ENCODE measurements at places on chromosomes 3 and 15.
A peak's percentile ranks its signal among the peaks of the same experiment; 100 is the strongest.

DNA sequence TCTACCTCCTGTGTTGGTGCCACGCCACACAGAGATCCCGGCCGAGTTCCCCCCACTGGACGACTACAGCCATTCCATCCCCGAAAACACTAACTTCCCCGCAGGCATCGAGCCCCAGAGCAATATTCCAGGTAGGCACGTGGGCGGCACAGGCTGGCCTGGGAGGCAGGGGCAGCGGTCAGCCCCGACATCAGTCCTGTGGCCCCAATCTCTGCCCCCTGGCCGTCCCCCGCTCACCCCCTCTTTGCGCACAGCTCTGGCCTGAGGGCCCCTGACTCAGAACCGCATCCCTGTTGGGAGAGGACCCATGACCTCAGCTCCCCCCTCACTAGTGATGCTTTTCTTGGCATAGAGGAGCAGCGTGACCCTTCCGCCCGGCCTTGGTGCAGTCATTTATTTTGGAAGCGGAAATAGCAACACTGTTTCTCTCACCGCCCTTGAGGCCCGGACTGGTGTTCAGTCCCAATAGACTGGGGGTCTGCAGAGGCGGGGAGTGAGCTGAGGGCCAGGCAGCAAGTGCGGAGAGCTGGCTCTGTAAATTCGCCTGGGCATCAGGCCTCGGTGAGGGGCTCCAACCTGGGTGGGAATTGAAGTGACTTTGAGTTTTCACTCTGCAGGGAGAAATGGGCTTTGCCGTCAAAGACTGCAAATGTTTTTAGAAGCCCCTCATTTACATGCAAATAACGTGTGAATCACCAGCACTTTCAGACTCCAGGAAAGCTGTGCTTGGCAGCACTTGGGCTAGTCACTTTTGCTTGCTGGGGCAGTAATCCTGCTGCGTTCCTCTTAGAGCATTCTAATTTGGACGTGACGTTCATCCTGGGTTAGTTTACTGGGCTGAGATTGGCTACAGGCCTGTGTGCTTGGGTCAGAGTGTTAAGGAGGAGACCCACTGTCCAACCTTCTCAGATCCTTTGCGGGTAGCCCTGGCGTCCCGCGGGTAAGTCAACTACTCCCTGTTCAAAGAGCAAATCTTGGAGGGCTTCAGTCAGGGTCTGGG lies 88.9 kb downstream of the AAGAB start:
- DNase-seq, result no peak

GRCh38 chr15:91368611-91369010 lies 268.6 kb downstream of the SV2B start:
- no peak for DNase-seq

DNA sequence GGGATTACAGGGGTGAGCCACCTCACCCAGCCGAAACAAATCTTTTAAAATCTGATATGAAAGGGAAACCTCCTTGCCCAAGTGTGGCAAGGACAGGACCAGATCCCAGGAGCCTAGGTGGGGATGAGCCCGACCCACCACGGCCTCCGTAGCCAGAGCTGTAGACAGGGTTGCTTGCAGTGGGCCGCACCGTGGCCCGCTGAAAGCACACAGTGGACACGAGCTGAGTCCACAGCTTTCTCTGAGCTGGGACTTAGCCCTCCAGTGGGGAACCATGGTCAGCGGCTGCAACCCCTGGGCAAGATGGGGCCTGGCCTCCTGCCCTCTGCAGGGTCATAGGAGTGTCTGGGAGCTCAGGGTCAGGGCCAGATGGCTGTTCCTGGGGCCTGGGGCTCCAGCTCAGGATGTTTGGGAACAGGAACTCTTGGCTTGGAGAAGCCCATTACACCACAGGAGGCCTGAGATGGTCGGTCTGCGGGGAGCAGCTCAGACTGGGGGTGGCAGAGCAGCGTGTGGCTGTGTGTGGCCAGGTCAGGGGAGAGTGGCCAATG lies 24.7 kb downstream of the GP9 start:
- DNase-seq, result no peak

GRCh38 chr3:141087076-141087777 lies 36.1 kb downstream of the SPSB4 start:
- no peak for DNase-seq

- DNase-seq, result no peak
Observed at GRCh38 chr3:55651011-55651410, 163.9 kb upstream of the WNT5A start.

DNA sequence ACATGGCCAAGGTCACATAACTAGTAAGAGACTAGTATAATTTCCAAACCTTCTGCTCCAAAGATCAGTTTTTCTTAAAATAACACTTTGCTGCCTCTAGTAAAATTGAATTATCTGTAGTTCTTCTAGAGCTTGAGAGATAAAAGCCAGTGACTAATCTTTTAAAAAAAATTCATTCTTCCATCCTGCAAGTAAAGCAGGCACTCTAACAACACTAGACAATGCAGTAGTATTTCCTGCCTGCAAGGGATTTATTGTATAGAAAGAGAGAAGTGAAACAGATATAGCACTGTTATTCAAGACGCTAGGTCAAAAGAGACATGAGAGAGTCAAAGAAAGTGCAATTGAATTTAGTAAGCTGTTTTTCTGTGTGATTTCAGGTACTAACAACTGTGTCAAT lies 159.5 kb upstream of the TBC1D5 start:
- DNase-seq, result no peak

GRCh38 chr15:96325541-96326327 lies 4.8 kb upstream of the NR2F2 start:
- DNase-seq, result no peak

DNA sequence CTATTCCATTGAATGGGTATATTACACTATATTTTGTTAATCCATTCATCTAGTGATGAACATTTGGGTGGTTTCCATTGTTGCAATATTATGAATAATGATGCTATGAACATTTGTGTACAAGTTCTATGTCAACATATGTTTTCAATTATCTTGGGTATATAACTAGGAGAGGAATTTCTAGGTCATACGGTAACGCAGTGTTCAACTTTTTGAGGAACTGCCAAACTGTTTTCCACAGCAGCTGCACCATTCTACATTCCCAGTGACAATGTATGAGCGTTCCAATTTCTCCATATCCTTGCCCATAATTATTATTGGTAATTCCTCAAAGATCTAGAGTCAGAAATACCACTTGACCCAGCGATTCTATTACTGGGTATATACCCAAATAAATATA lies 24.1 kb upstream of the RORA start:
- DNase-seq, result no peak

DNA sequence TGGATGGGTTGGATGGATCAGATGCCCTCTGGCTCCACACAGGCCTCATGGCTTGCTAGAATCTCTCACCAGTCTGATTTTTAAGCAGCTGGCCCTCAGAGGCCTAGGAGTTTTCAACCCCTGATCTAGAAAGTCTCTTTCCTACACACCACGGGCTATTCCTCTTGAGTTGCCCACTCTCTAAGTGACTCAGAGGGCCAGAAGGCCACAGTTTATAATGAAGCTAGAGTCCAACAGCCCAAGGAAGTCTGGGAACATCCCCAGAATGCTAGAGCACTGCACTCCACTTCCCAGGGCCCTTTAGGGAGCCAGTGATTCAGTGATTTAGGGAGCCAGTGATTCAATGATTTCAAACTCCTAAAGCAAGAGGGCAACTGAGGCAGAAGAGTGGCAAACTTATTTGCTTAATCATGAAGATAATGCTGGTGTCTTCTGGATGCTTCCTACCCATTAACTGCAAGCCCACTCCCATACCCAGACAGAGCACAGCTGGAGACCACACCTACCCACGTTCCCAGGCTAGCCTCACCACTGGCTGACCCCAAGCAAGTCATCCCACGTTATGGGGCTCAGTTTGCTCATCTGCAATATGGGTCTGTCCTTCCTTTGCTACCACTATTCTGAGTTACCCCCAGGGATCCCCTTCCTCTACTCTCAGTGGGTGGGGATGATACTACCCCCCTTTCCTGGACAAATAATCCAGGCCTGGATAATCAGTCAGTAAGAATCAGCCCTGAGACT lies 36.7 kb downstream of the ABTB1 start:
- no peak for DNase-seq

DNA sequence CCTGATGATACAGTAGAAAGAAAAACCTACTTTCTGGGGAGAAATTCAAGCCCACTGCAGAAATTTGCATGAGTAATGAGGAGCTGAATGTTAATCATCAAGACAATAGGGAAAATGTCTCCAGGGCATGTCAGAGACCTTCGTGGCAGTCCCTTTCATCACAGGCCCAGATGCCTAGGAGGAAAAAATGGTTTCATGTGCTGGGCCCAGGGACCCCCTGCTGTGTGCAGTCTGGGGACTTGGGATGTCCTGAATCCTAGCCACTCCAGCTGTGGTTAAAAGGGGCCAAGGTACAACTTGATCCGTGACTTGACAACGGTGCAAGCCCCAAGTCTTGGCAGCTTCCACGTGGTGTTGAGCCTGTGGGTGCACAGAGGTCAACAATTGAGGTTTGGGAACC lies 10.3 kb upstream of the EIF5A2 start:
- no peak for DNase-seq

GRCh38 chr15:29403772-29404171 lies 134.2 kb upstream of the NSMCE3 start:
- no peak for DNase-seq

DNA sequence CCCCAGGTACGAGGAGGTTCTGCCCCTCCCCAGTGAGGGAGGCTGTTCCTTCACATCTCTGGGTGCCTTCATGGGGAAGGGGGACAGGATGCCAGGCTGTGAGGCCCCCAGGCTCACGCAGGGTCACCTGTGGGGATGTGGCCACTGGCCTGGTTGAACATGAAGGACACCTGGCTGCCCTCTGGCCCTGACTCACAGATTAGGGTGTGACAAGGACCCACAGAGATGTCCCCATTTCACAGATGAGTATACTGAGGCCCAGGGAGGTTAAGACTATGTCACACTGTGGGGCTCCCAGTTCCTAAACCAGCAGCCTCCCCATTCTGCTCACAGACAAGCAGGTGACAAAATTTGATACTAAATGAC lies 42.4 kb downstream of the PCSK6 start:
- DNase-seq, result no peak

DNA sequence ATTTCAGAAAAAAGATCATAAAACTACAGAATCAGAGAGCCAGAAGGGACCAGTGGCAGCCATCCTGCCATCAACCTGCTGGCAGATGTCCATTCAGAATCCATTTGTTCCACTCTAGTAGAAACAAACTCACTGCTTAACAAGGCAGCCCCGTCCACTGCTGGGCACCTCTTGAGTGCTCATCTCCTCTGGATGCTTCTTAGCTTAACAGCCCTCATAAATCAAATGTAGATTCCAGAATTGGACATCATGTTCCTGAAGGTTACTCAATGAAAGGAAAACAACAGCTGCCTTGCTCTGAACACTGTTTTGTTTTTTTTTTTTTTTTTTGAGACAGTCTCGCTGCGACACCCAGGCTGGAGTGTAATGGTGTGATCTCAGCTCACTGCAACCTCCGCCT lies 37.3 kb downstream of the ABCC5 start:
- DNase-seq, result no peak

- no peak for DNase-seq
Observed at GRCh38 chr3:25900161-25900560, 110.3 kb downstream of the OXSM start.

- peak; percentile 47 for DNase-seq
Observed at GRCh38 chr3:50242851-50243542, 7.0 kb downstream of the GNAI2 start.

DNA sequence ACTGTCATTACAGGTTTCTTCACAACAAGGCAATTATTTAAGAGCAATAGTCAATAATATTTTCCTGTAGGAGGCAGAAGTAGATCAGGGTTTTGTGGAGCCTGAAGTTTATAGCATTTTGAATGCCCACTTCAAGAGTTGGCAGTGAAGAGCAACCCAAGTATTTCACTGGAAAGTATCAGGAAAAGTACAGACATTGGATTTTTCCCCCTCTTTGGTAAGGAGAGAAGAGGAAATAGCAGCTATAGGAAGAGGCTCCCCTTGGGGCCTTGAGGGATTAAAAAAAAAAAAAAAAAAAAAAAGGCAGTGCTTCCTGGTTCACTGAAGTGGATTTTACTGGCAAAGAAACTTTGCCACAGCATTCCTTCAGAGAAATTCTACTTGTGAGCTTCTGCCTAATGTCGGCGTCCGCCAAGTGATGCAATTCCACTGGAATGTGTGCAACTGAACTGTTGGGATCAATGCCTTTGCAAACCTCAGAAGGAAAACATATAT lies 5.7 kb upstream of the CNTN6 start:
- DNase-seq, result no peak

GRCh38 chr3:40047406-40047805 lies 238.0 kb downstream of the MYRIP start:
- no peak for DNase-seq

DNA sequence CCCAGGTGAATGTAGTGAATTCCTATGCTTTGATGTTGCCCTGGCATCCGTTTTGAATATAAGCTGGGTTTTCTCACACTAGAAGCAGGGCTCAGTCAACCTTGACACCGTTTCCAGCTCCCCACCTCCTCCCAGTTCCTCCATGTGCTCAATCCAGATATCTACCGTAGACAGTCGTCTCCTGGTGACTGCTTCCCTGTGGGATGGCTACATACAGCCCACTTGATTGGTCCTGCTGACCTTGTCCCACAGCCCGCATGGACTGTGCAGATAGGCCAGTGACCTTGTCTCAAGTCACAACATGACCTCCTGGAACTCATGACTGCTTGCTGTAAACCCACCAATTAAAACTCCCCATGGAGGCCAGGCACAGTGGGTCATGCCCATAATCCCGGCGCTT lies 8.1 kb downstream of the SEMA7A start:
- DNase-seq, result no peak

GRCh38 chr3:133412183-133413132 lies 12.6 kb downstream of the BFSP2 start:
- no peak for DNase-seq
